ENCODE measurements at places on chromosomes 13 and 19.

DNA sequence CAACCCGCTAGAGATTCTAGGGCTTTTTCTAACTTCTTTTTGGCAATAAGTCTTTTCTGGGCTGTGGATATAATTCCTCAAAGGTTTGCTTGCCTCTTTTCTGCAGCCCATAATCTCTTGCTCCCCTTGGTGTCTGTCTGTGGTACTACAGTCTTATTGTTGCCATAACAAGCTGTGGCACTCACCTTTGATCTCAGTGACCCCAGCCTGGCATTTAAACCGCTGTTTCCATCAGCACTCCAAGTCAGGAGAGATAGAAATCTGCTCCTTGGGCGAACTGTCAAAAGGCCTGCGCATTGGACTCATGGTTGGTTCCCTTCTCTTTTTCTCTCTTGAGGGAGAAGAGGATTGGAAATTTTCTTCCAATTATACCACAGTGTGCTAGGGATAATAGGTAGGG, 14.5 kb upstream of the MPHOSPH8 start:
- peak; percentile 56 for DNase-seq

DNA sequence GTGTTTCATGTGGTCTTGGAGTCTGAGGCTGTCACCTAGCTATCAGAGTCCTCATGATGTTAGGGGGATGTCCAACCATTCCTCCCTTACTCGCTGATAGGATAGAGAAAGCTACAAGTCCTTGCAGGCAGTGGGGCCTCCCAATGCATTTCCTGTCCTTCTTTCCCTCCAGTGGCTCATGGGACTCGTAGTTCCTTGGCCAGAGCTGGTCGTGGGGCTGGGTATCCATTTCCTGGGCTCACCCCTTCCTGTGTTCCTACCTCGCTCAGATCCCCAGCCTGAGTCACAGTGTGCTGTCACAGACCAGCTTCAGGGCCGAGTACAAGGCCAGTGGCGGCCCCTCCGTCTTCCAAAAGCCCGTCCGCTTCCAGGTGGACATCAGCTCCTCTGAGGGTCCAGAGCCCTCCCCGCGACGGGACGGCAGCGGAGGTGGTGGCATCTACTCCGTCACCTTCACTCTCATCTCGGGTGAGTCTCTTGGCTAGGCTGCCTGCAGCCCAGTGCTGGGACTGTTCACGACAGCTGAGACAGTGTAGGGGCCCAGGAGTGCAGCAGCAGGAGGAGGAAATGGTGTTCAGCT, 19.1 kb downstream of the TMEM150B start:
- DNase-seq, result peak; percentile 43

- no peak for DNase-seq
Measured at GRCh38 chr19:46311444-46311843, 14.6 kb downstream of the HIF3A start.

- DNase-seq, result no peak
Measured at GRCh38 chr13:40420160-40420740, 246.2 kb downstream of the FOXO1 start.

GRCh38 chr13:82898586-82898985, 983.7 kb downstream of the SLITRK1 start:
- no peak for DNase-seq

- DNase-seq, result no peak
Measured at GRCh38 chr19:6914321-6914720, 26.9 kb downstream of the ADGRE1 start.

DNA sequence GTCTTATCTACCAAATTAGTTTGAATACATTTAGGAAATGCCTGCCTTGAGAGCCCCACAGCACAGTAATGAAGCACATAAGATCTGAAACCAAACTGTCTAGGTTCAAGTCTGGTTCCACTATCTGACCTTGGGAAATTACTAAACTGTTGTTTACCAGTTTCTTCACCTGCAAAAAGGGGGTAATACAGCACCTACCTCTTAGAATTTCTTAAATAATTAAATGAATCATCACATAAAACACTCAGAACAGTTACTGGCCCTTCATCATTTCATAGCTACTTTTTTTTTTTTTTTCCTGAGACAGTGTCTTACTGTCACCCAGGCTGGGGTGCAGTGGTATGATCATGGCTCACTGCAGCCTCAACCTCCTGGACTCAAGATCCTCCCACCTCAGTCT, 59.6 kb downstream of the USP12 start:
- DNase-seq, result no peak

DNA sequence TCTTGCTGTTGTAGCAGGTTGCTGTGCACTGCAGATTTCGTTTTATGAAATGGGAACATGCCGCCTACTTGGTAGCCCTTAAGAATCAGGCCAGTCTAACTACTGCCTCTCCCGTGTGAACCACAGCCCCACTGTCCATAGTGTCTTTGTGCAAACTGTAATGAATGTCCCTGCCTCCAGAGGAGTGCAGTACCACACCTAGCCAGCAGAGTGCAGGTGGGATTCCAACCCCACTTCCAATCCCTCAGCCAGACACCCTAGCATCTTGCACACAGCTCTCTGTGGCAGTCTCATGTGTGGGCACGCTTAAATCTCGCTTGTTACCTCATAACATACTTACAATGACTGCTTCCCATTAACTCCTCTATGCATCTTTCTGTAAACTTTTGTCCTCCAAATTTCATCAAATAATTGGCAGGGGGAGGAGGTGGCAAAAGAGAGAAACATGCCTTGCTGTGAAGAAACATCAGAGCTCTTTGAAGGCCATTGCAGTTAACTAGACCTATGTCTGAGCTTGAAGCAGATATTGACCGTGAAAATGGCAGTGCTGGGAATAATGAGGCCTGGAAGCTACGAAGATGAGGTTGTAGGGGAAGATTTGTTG, 47.2 kb downstream of the ZAR1L start:
- no peak for DNase-seq

- no peak for DNase-seq
Measured at GRCh38 chr19:53898636-53899341, 10.3 kb upstream of the CACNG7 start.

DNA sequence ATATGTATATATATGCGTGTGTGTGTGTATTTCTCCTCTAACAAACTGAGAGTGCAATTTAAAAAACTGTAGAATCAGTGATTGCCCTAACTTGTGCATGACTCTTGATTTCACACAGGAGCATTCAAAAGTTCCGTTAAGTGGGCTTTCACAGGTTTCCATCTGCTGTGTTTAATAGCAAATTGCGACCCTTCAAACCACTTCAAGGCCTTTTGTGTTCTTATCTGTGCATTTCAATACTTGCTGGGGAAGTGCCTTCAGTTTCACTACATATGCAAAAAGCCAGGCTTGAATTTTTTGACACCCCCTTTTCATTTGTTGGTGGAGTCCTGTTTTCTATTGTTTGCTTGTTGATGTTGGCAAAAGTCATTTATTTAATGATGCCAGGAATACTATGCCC, 158.0 kb downstream of the TM9SF2 start:
- no peak for DNase-seq

DNA sequence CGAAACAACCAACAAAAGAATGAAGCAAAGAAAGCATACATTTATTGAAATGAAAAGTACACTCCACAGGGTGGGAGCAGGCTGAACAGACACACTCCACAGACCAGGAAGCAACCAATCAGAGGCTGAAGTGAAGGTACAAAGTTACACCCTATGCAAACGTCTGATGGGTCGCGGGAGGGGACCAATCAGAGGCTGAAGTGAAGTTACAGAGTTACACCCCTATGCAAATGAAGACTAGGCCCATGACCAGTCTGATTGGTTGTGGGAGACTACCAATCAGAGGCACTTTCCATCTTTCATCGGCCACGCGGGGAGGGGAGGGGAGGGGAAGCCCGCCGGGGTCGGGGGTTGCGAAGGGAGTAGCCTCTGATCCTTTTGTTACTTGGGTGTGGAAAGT, 12.4 kb upstream of the FBL start:
- peak; percentile 67 for DNase-seq

GRCh38 chr19:3183721-3184641, 1.7 kb upstream of the NCLN start:
- DNase-seq, result no peak

- DNase-seq, result no peak
Measured at GRCh38 chr13:99993660-99994637, 12.4 kb downstream of the ZIC2 start.

DNA sequence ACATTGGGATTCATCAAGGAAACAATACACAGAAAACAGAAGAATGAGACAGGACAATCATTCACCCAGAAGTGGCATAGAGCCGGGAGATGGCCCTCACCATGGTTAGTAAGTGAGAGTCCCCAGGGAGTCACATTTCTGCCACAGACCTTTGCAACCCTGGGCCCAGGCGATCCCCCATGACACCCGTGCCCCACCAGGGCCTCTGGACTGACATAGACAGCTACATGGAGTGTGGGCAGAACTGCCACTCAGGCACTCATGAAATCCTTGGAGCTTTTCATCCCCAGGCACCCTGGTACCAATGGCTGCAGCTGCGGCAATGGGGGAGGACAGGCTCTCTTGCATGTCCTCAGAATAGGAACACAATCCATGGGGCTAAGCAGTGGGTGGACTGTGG, 174.5 kb upstream of the TRPC4 start:
- no peak for DNase-seq

DNA sequence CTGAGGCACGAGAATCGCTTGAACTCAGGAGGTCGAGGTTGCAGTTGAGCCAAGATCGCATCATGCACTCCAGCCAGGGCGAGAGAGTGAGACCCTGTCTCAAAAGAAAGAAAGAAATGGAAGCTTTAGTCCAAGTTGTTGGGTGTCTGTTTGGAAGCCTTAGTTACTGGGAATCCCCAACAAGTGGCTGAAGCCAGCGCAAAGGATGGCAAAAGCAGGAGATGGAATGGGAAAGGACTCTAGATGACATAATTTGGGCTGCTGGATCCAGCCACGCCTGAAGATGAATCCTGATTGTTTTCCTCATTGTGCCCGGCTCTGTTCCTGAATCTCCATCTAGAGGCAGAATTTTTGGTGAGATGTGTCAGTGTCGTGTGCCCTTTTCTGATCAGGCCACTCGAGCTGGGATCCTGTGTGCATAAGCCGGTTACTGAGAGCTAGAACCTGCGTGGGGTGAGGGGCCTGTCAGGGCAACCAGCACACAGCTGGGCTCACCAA, 18.1 kb downstream of the CEBPA start:
- DNase-seq, result no peak

Measured in fibroblast of villous mesenchyme (primary cell).